ENCODE measurements at places on chromosomes 5 and 9.

- DNase-seq = no peak
Observed at GRCh38 chr5:176739461-176740051, 70.8 kb upstream of the UNC5A start.

DNA sequence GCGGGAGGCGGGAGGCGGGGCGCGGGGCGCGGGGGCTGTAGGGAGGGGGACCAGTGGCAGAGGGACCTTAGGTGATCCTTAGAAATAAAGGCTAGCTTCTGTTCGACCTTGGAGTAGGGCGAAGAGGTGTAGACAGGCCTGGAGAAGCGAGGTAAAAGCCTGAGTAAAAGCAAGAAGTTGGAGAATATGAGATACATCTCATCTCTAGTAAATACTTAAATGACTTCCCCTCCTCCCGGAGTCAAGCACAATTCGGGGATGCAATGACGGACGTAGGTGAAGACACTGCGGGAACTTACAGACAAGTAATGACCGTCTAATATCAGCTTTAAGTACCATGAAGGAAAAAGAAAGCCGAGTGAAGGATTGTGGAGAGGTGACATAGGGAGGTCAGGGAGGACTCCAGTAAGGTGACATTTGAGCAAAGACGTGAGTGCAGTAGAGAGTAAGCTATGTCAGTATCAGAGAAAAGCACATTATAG lies 466 bp downstream of the SMC2 start:
- DNase-seq = peak; percentile 19

DNA sequence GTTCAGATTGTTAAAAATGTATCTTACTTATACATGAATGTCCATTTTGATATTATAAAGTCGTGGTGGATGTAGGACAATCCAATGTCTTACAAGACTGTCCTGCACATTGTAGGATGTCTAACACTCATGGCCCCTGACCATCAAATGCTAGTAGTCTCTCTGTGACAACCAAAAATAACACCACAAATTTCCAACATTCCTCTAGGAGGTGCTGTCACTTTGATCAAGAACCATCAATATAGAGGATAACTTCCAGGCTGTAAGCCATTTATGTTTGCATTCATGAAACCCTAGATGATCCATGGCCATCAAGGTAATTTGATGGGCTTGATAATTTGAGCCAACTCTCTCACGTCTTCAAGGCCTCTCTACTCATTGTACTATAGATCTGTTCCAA lies 20.5 kb upstream of the ZFR start:
- no peak for DNase-seq

DNA sequence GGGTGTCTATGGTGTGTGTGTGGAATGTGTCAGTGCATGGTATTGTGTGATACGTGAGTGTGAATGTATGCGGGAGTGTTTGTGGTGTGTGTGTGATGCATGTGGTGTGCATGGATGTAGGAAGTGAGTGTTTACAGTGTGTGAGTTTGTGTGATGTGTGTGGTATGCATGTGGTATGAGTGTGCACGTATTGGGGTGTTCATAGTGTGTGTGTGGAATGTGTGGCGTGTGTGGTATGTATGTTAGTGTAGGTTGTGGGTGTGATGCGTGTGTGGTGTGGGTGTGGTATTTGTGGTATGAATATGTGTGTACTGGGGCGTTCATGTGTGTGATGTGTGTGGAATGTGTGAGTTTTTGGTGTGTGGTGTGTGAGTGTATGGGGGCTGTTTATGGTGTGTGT lies 40.1 kb upstream of the BICD2 start:
- no peak for DNase-seq

GRCh38 chr5:94769996-94770395 lies 151.5 kb downstream of the SLF1 start:
- DNase-seq = no peak

DNA sequence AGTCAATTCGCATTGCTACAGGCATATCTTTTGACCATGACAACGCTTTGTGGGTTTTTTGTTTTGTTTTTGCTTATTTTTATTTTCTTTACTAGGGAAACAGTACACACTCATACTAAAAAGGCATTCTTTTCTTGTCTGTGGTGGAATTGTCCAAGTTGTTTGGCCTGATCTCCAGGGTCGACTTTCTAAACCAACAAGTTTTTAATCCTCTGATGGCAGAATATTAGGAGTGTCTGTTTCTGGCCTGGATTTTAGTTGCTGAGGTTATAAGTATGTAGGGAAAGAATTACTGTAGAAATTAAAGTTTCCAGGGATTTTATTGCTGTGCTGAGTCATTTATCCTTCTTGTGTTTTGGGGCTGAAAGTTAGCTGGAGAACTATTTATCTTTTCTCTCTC lies 218.5 kb downstream of the TAF11L14 start:
- no peak for DNase-seq

DNA sequence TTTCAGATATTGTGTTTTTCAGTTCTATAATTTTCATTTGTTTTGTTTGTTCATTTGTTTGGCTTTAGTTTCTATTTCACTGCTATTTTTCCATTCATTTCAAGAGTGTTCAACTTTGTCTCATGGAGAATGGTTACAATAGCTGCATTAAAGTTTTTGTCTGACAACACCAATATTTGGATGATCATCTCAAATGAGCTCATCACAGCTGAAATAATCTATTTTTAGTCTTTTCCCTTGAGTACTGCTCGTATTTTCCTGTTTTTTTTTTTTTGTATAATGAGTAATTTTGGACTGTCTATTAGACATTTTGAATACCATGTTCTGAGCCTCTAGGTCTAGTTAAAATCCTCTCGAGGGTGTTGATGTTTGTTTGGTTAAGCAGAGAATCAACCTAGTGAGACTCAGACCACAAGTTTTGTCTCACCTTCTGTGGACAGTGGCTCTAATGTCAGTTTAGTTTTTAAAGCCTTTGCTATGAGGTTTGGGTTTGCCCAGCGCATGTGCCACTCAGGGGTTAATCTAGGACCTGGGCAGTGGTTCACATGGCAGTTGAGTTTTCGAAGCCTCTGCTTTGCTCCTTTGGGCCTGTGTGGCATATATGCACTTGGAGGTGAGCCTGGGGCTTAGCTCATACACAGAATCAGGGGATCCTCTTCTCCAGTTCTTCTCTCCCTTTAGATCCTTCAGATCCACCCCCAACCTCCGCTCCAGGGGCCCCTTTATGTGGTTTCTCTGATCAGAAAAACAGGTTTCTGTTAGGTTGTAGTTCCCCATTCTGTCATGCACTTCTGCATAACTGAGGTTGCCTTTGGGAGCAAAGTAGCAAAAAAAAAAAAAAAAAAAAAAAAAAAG lies 79.8 kb downstream of the ARSB start:
- DNase-seq = no peak

GRCh38 chr5:136080483-136081216 lies 51.9 kb downstream of the TGFBI start:
- DNase-seq = peak; percentile 85

DNA sequence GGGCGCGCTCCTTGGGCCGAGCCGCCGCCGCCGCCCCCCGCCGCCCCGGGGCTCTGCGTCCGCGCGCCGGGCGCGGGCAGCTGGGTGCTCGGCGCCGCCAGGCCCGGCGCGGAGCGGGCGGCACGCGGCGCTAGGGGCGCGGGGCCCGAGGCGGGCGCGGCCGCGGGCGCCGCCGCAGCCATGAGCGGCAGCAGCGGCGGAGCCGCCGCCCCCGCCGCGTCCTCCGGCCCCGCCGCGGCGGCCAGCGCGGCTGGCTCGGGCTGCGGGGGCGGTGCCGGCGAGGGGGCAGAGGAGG lies 351 bp downstream of the TRIO start:
- no peak for DNase-seq

- DNase-seq = no peak
Observed at GRCh38 chr5:136228136-136228757, 35.3 kb upstream of the SMIM32 start.

- DNase-seq = no peak
Observed at GRCh38 chr9:27367921-27368315, 71.0 kb upstream of the EQTN start.

- DNase-seq = no peak
Observed at GRCh38 chr9:69425136-69425801, 100.3 kb downstream of the ENTREP1 start.

- no peak for DNase-seq
Observed at GRCh38 chr5:164422400-164422799, 917.0 kb downstream of the MAT2B start.

DNA sequence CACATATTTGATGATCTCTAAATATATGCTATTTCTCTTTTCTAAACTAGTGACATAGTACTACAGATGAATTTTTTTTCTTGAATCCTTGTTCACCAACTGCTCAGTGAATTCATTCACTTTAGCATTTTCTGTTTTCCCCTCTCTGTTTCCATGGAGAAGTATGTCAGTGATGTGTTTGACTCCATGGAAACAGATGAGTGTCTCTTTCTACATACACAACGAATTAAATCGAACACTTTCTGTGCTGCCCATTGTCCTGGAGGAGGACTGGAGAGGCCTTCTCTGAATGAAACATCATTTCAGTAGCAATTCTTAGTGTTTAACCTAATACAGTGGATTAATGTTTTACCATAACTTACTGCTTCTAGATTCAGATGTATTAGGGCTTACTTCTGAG lies 9.5 kb downstream of the INVS start:
- no peak for DNase-seq

- DNase-seq = no peak
Observed at GRCh38 chr9:1454211-1454610, 404.1 kb downstream of the DMRT2 start.

- DNase-seq = no peak
Observed at GRCh38 chr5:118257066-118257465, 731.3 kb downstream of the DTWD2 start.

DNA sequence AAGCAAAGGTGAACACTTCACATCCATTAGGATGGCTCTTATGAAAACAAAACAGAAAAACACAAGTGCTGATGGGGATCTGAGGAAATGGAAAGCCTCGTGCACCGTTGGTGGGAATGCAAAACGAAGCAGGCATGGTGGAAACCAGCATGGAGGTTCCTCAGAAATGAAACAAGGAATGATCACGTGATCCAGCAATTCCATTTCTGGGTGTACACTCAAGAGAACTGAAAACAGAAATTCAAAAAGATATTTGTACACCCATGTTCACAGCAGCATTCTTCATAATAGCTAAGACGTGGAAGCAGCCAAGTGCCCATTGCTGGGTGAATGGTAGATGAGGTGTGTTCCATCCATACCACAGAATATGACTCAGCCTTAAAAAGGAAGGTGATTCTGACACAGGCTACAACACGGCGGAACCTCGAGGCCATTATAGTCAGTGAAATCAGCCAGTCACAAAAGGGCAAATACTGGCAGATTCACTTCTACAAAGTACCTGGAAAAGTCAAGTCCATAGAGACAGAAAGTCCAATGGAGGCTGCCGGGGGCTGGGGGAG lies 87.2 kb upstream of the RAPGEF1 start:
- DNase-seq = no peak

- no peak for DNase-seq
Observed at GRCh38 chr9:130936285-130937117, 2.5 kb downstream of the FIBCD1 start.

DNA sequence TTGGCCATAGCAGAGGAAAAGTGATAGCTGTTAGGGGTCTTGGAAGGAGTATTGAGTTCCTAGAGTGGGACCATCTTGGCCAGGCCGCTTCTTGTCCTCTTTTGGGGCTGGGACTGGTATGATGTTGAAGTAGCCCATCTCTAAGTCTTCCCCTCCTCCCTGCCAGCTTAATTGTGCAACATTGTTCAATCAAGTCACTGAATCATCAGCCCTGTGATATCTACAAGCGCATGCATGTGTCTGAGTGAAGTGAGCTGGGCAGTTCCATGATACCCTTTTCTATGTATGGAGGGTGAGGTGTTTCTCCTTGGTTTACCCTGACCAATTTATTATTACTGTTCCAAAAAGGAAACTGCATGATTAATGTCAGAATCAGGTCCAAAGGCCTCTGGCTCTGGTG lies 112.2 kb downstream of the C9orf152 start:
- DNase-seq = no peak

DNA sequence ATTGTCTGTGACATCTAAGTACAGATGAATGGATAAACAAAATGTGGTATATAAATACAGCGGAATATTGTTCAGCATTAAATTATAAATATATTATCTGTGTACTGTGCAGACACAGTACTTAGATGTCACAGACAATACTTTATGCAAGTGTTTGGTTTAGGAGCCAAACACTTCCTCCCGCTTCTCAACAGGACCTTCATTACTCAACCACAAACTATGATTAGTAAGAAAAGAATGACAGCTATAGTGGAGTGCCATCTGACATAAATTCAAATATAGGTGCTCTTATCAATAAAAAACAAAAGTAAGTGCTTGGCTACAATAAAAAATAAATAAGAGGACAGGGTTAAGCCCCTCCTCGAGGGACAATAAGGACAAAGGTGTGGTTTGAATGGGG lies 38.9 kb upstream of the STX17 start:
- DNase-seq = no peak

- no peak for DNase-seq
Observed at GRCh38 chr5:19795218-19795617, 192.8 kb downstream of the CDH18 start.

DNA sequence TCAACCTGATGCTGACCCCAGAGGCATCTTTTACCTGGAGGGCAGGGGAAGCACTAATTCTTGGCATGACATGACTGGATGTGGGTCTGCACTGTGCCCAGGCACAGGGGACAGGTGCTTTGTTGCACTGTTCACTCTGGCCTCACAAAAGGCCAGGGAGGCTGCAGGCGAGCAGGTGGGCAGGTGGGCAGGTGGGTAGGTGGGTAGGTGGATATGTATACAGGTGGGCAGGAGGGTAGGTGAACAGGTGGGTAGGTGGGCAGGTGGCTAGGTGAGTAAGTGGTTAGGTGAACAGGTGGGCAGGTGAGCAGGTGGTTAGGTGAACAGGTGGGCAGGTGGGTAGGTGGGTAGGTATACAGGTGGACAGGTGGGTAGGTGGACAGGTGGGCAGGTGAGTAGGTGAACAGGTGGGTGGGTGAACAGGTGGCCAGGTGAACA lies 1.5 kb downstream of the PAEP start:
- DNase-seq = no peak

- no peak for DNase-seq
Observed at GRCh38 chr5:104859437-104859836, 1296.8 kb upstream of the NUDT12 start.

- no peak for DNase-seq
Observed at GRCh38 chr5:92470770-92471169, 1087.7 kb upstream of the ARRDC3 start.

DNA sequence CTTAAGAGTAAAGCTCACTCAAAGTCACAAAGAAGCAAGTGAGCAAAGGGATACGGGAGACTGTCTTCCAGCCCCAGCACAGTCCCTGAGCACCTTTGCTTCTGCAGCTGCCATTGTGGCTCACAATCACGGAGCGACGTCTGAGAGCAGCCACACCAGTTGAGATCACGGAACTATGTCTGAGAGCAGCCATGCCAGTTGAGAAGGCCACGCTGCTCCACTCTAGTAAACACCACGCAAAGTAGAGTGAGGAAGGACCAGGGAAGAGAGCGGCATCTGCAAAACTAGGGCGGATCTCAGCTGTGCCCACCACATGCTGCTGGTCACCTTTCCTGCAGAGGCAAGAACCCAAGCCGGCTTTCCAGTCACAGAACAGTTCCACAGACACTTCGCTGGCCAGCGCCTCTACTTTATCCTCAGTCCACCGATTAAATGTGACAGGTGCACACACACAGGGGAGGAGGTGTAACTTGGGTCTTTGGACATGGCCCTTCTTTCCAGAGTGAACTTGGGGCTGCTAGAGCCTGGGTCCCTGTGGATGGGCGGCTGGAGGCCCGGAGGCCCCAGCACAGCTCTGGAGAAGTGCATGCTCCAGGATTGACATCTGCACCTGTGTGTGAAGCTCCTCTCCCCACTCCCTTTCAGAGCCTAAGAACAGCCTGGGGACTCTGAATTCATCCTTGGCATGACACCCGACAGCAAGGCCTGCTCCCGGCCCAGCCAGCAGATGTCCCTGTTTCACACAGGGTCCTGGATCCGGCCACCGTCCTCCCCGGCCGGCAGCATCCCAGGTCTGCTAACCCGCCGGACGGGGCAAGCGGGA lies 324.9 kb upstream of the IRX4 start:
- DNase-seq = peak; percentile 21

- no peak for DNase-seq
Observed at GRCh38 chr9:73011181-73011750, 58.4 kb upstream of the ALDH1A1 start.

All from MM.1S (cell line).